ENCODE measurements at places on chromosomes 6 and 20. TPM values are rescaled to one million over a fixed set of nuclear protein-coding genes. Genes with fewer than 3 reads are reported as not detected.
A peak's percentile ranks its signal among the peaks of the same experiment; 100 is the strongest.

GRCh38 chr20:57837208-57838035, 127.6 kb upstream of the PMEPA1 start:
- DNase-seq = no peak

The SOX18 gene
- total RNA-seq = not detected

DNA sequence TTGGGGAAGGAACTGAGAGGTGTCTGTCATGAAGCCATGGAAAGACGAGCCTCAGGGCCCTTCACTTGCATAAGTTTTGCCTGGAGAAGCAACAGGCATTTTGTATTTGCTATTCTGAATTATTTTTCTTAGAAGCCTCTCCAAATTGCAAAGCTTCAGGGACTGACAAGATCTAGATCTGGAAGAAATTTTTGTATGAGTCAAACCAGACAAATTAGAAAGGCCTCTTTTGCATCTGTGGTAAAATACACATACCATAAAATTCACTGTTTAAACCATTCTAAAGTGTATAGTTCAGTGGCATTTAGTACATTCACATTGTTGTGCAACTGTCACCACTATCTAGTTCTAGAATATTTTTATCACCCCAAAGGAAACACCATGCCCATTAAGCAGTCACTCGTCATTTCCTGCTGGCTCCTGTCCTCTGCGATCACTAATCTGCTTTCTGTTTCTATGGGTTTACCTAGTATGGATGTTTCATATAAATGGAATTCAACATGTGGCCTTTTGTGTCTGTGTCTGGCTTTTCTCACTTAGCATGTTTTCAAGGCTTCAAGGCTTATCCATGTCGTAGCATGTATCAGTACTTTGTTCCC, 269.1 kb downstream of the PHF3 start:
- DNase-seq = no peak

The PROCR gene
- not detected for total RNA-seq

GRCh38 chr20:9375221-9375681, 139.1 kb upstream of the LAMP5 start:
- DNase-seq = no peak

The MUC21 gene
- total RNA-seq = not detected

DNA sequence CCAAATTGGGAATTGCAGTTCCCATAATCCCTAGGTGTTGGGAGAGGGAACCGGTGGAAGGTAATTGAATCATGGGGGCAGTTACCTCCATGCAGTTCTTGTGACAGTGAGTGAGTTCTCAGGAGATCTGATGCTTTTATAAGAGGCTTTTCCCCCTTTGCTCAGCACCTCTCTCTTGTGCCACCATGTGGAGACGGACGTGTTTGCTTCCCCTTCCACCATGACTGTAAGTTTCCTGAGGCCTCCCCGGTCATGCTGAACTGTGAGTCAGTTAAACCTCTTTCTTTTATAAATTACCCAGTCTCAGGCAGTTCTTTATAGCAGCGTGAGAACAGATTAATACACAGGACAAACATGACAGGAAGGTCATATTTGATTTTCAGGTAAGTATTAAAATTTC, 25.3 kb upstream of the HECA start:
- peak; percentile 80 for DNase-seq

DNA sequence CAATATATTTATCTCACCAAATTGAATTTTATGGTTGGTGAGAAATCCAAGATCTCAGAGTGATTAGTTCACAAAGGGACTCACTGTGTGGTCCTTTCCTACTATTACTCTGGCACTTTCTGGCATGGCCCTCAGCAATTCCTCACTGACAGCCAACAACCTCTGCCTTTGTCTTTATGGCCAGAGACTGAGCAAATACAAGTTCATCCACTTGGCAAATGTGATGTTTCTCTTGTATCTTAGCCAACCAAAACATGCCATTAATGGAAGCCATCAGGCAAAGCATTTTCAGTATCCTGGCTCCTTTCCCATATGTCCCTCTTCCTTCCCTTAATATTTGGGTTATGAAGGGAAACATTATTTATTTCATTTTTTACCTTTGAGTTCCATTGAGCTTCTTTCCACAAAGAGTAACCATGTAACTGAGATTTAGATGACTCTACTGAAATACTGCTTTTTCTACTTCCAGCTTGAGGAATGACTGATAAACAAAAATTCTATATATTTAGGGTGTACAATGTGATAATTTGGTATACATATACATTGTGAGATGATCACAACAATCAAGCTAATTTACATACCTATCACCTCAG, 30.8 kb upstream of the SMLR1 start:
- no peak for DNase-seq

The PPP1R14C gene
- 0.32 TPM for total RNA-seq

- no peak for DNase-seq
Measured at GRCh38 chr6:39441301-39441700, 118.8 kb upstream of the KCNK16 start.

DNA sequence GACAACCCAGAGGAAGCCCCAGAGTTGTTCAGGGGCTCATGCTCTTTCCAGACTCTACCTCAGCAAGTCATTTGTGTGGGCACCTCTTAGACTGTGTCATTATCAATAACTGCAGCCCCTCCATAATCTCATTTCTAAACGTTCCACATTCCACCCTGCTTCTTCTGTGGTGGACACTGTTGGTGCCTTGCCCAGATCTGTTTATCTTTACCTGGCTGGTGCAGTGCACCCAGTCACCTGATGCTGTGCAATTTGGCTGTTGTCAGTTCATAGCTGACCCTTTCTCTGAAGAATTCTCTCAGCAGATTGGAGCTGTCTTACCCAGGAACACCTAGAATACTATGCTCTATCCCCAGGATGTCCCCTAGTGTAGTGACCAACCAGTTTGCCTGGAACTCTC, 80.0 kb downstream of the ATRN start:
- no peak for DNase-seq

DNA sequence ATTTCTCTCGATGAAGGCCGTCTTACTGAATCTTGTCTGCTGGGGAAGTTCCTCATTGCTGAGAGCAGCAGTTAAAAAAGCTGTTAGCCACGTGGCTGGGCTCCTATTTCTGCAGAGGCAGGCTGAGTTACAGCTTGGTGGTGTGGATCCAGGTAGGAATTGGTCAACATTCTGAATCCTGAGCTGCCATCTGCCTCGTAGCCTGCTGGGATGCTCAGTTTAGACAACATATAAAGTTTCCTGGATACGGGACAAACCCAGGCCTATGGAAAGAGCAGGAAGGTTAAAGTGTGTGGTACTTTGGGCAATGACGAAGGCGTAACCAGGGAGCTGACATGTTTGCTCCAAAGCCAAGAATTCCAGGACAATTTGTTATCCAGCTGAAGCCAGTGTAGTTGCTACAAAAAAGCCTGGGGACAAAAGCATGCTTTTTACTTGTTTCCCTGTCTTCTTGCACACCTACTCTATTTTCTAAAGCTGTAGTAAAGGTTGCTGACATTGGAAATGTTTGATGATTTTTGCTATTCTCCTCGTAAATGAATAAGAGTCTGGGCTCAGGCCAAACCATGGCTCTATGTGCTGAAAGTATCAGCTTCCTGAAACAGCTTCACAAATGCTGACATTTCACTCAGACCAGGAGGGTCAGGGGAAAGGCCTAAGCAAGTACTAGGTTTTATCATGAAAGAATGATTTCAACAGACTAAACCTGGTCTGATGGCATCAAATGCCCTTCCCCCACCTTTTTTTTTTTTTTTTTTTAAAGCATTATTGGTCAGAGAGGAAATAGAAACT, 12.4 kb upstream of the MYLK2 start:
- no peak for DNase-seq

The GATA5 gene
- not detected for total RNA-seq

The TUBB1 gene
- total RNA-seq = not detected

DNA sequence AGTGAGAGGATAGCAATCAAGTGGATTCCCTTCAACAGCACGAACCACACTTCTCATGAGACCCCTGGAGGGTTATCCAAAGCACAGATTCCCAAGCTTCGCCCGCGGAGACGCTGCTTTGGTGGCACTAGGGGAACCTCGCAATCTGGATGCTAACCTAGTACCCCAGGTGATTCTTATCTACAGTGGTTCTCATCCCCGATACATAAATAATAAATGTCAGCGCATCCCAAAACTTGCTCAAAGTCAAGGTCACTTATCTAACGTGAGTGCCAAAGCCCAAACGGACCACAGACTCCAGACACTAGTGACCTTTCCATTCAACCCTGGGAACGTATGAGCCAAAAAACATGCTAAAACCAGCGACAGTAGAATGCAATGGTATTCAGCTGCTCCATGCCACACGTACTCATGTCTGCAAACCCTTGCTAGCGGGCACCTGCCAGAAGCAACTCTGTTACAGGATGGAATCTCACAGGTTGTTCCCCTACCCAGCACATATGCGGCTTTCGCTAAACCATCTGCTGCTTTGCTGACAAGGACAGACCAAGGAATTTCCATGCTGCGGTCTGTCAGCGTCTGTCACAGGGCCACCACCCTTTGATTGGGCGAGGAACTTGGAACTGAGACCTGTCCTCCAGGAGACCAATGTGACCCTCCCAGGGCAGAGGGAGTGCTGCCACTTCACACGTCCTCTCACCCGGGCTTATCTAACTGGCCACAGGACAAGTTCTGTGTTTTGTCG, 16.8 kb downstream of the MYLK4 start:
- no peak for DNase-seq

- no peak for DNase-seq
Measured at GRCh38 chr6:138981416-138981815, 6.6 kb downstream of the REPS1 start.

- DNase-seq = no peak
Measured at GRCh38 chr20:40688129-40689099, 622 bp downstream of the MAFB start.

DNA sequence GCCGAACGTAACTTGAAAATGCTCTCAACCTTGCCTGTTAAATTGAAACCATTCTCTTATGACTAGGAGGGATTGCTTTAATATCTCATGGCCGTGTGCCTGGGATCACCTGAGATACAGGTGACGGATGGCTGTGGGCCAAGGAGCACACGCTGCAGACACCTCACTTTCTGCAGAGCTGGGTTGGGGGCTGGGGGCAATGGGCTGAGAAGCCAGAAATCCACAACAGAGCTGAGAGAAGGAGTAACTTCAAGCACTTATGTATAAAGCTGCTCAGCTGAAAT, 170.9 kb downstream of the DTNBP1 start:
- DNase-seq = no peak

The HINT3 gene
- 16.5 TPM for total RNA-seq

The HMGN3 gene
- 125 TPM for total RNA-seq

The RREB1 gene
- 3.2 TPM for total RNA-seq

The NRSN1 gene
- not detected for total RNA-seq

The PAX1 gene
- not detected for total RNA-seq

The GSTA3 gene
- not detected for total RNA-seq

GRCh38 chr6:6556161-6556737, 32.3 kb upstream of the LY86 start:
- no peak for DNase-seq

DNA sequence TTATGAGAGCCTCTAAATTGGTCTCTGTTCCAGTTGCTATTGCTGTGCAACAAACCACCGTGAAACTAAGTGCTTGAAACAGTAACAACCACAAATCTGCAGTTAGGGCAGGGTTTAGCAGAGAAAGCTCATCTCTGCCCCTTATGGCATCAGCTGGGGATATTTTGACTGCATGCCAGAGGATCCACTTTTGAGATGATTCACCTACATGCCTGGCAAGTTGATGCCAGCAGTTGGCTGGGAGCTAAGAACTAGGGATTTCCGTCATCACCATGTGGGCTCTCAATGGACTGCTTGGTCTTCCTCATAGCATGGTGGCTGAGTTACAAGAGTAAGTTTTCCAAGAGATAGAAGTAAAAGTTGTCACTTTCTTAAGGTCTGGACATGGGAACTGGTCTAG, 35.1 kb downstream of the PLCB4 start:
- no peak for DNase-seq

GRCh38 chr6:36491378-36491965, 48.7 kb downstream of the KCTD20 start:
- DNase-seq = no peak

- no peak for DNase-seq
Measured at GRCh38 chr6:121504227-121504626, 68.8 kb downstream of the GJA1 start.

Measured in Karpas-422 (cell line).